ENCODE measurements at places on chromosomes 5 and 9. TPM values are rescaled to one million over a fixed set of nuclear protein-coding genes. Genes with fewer than 3 reads are reported as not detected.
A peak's percentile ranks its signal among the peaks of the same experiment; 100 is the strongest.

- peak overlapping the region; percentile 64 for H3K27ac ChIP-seq
- DNase-seq, result no peak
Observed at GRCh38 chr5:149062371-149063016, 368 bp downstream of the SH3TC2 start.

- no peaks in the 10 kb centered on the region for H3K36me3 ChIP-seq
- H3K4me3 ChIP-seq, result no peak overlapping the region
- H3K27ac ChIP-seq, result no peak overlapping the region
- peak; percentile 57 for DNase-seq
- no peaks in the 10 kb centered on the region for H3K27me3 ChIP-seq
Observed at GRCh38 chr9:38371495-38371894, 21.0 kb upstream of the ALDH1B1 start.

DNA sequence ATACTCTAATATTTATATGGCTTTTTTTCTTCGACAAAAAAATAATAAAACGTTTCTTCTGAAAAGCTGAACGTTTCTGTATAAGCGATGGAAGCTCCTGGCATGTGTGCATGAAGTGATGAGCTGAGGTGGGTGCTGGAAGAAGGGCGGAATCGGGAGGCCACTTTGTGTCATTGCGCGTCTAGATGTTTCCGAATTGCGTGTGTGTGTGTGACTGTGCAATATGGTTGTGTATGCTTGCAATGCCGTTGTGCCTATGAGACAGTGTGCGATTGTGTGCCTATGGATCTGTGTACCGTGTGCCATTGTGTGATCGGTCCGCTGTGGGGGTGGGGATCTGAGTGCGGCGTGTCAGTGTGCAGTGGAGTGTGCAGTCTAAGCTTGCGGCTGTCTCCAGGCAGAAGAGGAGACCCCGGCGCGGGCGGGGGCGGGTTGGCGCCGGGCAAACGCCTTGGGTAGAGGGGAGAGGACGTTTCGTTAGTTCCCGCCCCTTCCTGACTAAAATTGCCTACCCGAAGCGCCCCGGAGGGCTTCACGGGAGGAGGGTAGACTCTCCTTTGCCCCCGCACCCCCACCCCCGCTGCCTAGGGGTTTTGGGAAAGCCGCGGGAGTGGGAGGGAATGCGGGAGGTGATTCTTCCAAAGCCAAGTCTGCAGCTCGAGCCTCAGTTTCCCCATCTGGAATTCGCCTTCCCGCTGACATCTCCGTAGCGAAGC, 24.2 kb downstream of the PCDHGC5 start:
- DNase-seq, result peak; percentile 45
- no peaks in the 10 kb centered on the region for H3K36me3 ChIP-seq
- peak overlapping the region; percentile 11 for H3K4me3 ChIP-seq
- peak overlapping the region; percentile 65 for H3K27ac ChIP-seq
- H3K4me1 ChIP-seq, result peaks cover 24% of the 10 kb centered on the region
- H3K27me3 ChIP-seq, result no peaks in the 10 kb centered on the region

GPRIN1 gene
- total RNA-seq, result 0.26 TPM

FBP2 gene
- 0.66 TPM for total RNA-seq

LMBRD2 gene
- total RNA-seq, result 5.6 TPM

Data from body of pancreas (tissue), 4 donors.